ENCODE measurements at places on chromosomes 1 and 21.

DNA sequence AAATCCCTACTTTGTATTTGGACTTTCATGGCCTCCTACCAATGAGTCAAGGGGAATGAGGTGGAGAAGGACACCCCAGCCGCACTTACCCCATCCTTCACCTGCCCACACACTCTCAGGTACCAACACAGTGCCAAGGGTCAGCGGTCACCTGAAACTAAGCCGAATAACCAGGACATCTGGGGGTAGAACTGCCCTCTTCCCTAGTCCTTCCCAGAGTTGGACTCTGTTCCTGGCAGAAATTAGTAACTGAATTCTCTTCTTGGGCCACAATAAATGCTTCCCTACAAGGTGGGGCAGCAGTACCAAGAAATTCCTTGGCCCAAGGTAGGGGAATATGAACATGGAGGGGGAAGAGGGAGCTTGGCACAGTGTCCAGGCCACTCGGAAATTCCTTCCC lies 7.3 kb downstream of the SLC45A3 start:
- no peak for DNase-seq

- peak; percentile 27 for DNase-seq
Measured at GRCh38 chr1:235415008-235415904, 48.0 kb downstream of the TBCE start.

- no peak for DNase-seq
Measured at GRCh38 chr1:6386371-6386949, 7.1 kb downstream of the ACOT7 start.

DNA sequence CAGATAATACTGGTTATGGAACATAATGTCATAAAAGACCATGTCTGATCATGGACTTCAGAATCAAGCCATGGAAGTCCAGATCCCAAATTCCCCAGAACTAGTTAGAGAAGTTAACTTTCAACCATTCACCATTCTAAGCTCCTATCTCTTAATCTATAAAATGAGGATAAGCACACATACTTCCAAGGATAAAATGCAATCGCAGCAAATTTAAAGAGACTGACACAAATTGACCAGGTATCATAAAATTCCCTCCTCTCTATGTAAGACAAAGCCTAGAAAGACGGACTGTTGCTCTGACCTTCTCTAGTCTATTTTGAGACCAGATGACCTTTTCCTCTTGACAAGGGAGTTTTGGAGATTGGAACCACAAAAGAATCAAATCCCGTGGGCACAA lies 426.7 kb downstream of the PLPP3 start:
- no peak for DNase-seq

- no peak for DNase-seq
Measured at GRCh38 chr1:93598396-93598795, 83.2 kb downstream of the BCAR3 start.

DNA sequence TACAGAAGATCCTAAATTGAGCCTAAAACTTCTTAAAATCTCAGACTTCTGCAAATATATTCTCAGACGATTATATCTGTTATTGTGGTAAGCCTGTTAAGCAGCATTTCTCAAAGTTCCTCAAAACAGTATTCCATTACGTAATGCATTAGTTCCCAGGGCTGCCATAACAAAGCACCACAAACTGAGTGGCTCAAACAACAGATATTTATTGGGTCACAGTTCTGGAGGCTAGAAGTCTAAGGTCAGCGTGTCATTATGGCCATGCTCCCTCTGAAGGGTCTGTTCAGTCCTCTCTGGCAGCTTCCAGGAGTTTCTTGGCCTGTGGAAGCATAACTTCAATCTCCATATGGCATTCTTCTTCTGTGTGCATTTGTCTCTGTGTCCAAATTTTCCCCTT lies 103.5 kb upstream of the ST6GALNAC5 start:
- no peak for DNase-seq

- DNase-seq = no peak
Measured at GRCh38 chr1:60283690-60284089, 210.1 kb upstream of the C1orf87 start.

DNA sequence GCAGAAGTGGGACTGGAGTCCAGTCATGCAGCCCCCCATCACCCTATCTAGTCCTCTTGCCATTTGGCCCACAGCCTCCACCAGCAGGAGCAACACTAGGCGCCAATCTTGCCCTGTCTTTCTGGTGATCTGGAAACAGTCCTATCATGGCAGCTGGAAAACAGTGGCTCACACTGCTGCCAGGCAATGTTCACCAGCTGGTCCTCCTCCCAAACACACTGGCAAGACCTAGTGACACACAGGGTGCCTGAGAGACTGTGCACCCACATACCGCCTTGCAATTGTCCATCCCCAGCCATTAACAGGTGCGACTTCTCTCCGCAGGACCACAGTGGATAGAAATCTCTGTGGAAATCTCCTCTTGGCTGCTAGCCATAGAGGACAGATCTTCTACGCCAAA lies 105.5 kb downstream of the HIVEP3 start:
- no peak for DNase-seq

GRCh38 chr1:87030740-87031690 lies 116.6 kb downstream of the HS2ST1 start:
- DNase-seq = no peak

- DNase-seq = no peak
Measured at GRCh38 chr1:22088331-22088730, 35.8 kb downstream of the CDC42 start.

DNA sequence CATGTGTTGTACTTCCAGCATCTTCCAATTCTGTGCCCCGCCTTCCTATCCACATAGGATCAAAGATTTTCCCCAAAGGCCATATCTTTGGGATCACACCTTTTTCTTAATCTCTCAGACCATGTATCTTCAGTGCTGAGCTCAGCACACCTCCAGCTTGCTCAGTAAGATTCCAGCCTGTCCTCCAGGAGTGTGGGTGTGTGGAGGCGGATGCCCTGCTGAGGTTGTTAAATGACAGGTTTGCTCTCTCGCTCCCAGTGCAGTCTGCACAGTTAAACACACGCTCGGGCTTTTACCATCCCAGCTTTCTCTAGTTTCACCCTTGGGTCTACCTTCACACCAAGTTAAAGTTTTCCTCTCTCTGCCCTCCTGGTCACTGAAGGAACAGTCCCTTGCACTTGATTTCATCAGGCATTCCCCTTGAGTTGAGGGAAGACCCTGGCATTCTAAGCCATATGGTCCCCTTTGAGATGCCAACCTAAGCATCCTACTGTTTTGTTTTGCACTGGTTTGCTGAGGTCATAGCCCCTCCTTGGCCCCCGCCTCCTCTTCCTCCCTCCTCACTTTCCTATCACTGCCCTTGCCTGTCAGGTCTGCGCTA lies 13.7 kb downstream of the MYOG start:
- no peak for DNase-seq

- DNase-seq = no peak
Measured at GRCh38 chr21:44024887-44025353, 12.8 kb downstream of the TRAPPC10 start.

DNA sequence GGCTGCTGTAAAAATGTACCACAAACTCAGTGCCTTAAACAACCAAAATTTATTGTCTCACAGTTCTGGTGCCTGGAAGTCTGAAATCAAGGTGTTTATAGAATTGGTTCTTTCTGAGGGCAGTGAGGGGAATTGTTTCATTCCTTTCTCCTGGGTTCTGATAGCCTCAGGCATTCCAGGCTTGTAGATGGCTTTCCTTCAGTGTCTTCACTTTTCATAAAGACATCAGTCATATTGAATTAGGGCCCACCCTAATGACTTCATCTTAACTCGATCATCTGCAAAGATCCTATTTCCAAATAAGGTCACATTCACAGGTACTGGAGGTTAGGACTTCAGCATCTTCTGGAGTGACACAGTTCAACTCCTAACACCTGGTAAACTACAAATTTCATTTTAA lies 15.0 kb downstream of the CDKN2C start:
- DNase-seq = no peak

DNA sequence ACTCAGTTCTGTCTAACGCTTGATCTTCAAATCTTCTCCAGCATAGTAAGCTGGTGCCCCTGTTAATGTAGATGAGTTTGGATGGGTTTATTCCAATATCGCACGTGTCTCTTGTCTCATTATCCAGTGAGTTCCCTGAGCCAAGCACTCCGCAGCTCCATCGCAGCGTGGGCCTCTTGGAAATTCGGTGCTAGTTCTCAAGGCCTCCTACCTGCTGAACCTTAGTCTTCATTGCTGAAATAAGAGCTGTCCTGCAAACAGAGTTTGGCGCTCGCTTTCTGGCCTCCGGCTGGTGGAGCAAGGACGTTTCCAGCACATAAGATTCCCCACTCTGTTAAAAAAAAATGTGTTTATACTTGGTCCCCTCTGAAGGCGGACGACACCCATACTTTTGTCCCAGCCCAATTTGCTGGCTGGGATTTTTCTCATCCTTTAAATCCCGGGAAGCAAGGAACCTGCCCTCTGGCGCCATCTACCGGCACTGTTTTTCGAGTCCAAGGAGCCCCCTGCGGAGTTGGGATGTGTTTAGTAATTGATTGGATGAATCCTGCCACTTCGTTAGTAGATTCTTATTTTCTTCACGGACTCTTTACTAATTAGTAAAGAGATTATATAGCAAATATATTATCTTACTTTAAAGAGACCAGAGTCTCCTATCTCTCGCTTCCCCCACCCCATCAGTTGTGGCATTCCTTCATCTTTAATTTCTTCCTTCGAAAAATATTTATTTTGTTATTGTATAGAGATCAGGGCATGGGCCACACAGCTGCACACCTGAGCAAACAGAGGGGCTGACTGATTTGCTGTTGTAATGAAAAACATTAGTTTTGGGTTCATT lies 14.7 kb downstream of the JUN start:
- DNase-seq = peak; percentile 18

GRCh38 chr1:41416552-41417334 lies 55.5 kb downstream of the FOXO6 start:
- DNase-seq = peak; percentile 29

DNA sequence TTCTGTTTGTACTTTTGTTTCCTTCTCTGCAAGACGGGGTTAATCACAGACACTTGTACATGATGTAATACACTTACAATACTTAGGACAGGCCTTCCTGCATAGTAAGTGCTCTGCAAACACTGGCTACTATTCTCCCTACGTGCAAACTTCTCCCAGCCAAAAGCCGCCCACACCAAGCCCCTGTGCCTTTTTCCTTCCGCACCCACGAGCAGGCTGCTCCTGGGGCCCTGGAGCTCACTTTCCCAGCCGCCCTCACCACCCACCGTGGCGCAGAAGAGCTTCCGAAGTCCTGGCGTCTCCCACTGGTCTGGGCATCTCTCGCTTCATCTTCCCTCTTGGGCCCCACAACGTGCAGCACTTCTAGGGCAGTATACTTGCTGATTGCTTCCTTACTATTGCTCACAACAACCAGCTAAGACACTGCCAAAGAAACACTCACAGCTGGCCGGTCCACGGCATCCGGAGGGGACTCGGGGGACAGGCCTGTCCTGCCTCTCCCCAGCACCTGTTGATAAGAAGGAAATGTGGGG lies 22.5 kb upstream of the GPR157 start:
- DNase-seq = no peak

Measured in stimulated activated CD4-positive, alpha-beta T cell treated with anti-CD3 and anti-CD28 coated beads, TNF-alpha, amount 100 ng/mL, for 1 hour (primary cell).